Upper lobe of right lung (tissue), 1 donor: ENCODE measurements at places on chromosomes 6 and 20.
A peak's percentile ranks its signal among the peaks of the same experiment; 100 is the strongest.

DNA sequence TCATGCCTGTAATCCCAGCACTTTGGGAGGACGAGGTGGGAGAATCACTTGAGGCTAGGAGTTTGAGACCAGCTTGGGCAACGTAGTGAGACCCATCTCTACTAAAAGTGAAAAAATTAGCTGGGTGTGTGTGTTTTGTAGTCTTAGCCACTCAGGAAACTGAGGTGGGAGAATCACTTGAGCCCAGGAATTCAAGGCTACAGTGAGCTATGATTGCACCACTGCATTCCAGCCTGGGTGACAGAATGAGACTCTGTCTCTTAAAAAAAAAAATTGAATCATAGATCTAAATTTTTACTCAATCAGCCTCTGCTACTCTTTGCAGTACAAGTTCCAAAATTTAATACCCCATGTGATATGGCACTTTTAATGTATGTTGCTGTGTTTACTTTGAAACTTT is 121.6 kb downstream of the ARMC2 start:
- DNase-seq, result no peak

DNA sequence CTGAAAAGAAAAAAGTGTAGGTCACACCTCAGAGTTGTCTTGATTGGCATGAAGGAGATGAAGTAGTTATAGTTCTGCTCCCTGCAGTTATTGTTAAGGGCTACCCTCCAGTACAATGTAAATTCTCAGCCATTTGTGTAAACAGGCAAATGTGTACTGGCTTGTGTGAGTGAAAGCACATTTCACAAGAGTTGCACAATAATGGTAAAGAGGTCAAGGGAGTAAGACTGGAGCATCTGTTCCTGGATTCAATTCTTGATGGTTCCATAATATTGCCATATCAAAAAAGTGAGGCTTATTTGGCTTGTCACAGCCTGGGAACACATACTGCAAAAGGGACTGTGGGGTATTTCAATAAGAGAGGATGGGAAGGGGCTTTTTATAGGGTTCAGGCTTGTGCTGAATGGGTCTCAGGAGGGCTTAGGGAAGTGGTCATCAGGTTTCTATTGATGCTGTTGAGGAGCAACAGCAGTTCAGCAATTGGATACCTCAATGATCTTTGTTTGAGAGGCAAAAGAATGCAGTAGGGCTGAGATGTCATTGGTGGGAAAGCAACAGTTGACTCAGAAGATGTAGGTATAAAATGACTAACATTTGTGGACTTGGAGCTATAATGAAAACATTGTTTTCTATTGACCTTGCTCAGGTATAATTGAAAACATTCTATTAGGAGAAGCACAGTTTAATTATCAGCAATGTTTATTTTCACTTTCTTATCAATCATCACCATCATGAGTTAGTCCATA is 402.6 kb downstream of the BCKDHB start:
- DNase-seq, result no peak

DNA sequence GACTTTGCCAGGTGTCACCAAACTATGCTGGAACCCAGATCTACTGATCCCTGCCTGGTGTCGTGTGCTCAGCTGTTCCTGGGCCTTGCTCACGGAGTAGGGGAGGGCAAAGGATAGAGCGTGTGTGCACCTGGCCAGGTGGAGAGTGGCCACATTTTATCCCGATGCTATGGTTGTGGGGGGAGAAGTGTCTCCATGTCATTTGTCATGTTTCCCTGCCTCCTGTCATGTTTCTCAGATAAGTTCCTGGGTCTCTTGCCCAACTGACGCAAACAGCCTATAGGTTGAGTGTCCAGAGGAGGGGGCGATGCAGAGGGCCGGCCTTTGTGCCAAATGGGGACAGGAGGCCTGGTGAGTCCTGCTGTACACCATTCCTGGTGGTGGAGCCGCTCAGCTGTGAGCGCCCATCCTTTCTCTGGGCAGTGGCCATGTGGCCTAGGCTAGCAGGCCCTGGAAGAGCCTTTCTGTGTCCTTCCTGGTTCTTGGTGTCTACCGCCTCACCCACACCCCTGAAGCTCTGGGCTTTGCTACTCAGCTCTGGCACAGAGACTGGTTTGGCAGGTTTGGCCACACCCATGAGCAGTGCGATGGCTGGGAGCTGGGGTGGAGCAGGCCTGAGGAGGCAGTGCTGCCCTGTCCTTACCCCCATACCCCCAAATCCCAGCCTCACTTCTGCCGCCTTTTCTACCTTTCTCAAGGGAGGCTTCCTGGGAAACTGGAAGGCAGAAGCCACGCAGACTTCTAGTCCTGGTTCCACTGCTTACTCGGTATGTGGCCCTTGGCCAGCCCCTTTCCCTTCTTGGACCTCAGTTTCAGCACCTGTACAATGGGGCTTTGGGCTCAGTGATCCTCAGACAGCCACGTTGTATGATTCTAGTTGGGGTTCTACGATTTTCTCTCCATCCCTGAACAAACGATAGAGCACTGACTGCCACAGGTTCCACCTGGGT is 32.3 kb upstream of the EPB41L1 start:
- DNase-seq, result peak; percentile 90

GRCh38 chr20:1853473-1853872 is 41.7 kb upstream of the SIRPA start:
- DNase-seq, result no peak

- DNase-seq, result no peak
These were observed 45.9 kb downstream of the INSM1 start for GRCh38 chr20:20413810-20414281.

DNA sequence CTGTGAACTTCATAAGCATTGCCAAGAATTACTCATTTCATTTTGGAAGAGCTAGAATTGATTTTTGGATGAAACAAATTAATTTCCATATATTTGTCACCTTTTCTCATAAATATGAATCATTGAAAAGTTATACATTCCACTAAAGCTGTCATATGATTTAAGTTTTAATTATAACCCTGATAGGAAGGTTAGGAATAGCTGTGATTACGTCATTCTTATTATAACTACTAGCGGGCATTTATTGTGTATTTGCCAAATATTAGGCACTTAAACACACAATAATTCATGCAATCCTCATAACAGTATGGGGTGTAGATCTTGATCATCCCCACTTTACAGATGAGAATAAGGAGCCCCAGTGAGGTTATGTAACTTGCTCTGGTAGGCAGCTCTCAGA is 77.4 kb upstream of the ENPP5 start:
- no peak for DNase-seq

GRCh38 chr20:13111249-13111911 is 102.6 kb downstream of the SPTLC3 start:
- no peak for DNase-seq

DNA sequence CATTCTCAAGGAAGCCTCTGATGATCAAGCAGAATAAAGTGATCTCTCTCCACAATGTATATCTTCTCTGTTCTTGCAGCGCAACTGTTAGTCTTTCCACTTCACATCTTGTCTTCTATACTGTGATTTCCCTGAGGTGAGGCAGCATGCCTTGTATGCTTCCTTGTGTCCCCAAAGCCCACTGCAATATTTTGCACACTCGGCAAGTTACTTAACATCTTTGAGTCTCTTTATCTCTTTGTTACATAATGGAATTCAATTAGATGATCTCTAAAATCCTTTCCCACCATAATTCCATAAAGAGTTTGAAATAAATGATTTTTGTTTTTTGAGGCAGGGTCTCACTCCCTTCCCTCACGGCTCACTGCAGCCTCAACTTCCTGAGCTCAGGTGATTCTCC is 40.4 kb upstream of the ALDH8A1 start:
- no peak for DNase-seq

DNA sequence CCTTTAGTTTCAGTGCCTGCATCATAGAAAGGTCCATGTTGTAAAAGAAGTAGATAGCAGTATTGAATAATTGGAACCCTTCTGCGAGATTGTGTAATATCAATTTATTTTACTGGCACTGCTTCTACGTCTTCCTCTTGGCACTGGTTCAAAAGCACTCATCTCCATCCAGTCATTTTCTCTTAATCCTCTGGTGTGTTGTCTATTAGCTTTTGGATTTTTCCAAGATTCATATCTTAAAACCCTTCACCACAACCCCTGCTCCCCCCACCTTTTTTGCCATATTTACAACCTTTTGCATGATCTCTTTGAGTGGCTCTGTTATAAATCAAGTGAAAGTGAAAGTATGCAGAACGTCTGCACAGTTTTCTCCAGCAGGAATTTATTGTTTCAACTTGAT is 76.6 kb upstream of the HSF2 start:
- DNase-seq, result no peak

DNA sequence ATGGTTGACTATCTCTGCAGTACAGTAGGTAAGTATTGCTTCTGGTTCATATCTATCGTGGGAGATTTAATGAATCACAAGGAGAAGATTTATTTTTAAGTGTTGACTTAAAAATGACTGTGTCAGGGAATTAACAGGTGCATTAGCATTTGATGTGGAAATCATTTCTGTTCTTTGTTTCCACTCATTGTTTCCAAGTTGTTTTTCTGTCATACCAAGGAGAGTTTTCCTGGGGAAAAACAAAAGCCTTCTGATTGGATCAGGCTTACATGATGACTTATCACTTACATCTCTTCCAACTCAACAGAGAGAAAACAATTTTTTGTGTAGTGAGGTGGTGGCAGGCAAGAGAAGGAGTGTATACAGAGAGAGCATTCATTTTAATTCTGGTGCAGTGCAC is 686.4 kb downstream of the HTR1B start:
- DNase-seq, result no peak

- no peak for DNase-seq
These were observed 19.5 kb upstream of the RALGAPA2 start for GRCh38 chr20:20731945-20732296.

DNA sequence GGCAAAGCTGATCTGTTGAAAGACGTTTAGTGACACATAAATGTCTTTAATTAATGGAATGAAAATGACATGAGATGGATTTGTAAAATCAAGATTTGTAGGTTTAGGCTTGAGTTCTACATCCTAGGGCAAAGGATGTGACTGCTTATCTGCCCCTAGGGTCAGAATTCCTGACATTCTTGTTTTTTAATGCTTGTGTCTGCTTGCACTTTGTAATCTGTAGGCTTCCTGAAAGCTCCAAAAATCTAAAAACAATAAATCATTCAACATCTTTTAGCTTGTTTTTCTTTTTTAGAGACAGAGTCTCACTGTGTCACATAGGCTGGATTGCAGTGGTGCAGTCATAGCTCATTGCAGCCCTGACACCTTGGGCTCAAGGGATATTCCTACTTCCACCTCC is 107.9 kb upstream of the MLIP start:
- no peak for DNase-seq

DNA sequence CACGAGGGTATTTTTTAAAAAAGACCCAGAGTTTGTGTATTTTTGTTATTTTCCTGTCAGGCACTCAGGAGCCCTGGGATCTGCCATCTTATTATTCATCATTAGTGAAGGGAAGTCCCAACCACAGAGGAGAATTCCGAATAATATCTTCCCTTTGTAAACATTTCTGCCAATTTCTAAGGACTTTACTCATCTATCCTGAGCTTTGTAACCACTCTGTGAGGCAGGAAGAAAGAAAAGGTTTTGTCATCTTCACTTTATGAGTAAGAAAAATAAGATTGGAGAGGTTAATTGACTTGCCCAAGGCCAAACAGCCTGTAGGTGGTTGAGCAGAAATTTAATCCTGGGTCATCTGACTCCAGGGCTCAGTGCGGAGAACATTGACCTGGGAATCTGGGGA is 23.0 kb upstream of the IYD start:
- no peak for DNase-seq

GRCh38 chr6:66851930-66852329 is 1144.9 kb upstream of the EYS start:
- DNase-seq, result no peak

DNA sequence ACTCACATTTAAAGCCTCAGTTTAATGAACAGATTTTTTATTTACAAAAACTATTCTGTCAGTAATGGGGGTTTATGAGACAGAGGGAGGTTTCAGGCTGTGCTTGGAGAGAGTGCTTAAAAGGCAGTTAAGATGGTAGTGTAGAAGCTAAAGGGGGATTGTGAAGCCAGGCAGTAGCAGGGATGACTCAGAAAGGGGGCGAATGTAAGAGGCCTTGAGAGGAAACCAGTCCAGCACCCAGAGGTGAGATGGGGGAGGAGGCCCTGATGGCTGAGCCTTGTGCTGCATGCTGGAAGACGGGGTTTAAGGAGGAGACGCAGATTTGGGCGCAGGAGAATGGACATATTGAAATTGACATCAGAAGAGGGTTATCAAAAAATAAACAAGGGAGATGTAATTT is 6.6 kb upstream of the SERPINB9 start:
- peak; percentile 32 for DNase-seq

DNA sequence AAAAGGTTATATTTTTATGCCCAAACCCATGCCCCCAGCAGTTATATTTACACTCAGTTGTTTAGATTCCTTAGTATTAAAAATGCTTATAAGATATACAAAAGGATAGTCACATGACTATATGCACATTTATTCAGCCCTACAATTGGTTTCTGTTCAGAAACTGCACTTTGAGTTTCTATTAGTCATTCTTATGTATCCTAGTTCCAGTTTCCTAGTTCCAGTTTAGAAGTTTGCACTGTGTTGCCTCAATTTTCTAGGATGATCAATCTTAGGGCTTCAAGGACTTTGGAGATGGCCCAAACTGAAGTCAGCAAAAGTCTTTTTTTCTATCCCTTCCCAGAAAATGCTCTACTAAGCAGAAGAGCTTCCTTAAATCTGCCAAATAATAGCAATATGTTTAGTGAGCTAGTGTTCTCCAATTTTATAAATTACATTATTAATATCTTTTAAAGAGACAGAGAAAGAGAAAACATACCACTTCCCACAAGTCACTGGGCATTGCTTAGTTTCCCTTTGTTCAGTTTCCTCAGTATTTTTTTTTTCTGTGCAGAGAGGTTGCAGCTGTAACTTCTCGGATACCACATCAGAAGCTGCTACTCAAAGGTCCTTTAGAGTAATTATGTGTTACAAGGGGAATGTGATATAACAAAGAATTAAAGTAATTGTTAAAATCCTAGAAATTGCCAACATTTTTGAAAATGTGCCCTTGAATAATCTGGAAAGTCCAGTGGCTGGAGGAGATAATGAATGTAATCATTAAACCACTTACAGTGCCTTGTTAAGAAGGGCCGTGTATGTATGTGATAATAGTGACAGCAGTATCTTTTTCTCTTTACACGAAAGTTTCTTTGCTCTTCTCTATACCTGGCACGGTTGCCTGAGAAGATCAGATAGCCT is 138.8 kb downstream of the KHDRBS2 start:
- no peak for DNase-seq

DNA sequence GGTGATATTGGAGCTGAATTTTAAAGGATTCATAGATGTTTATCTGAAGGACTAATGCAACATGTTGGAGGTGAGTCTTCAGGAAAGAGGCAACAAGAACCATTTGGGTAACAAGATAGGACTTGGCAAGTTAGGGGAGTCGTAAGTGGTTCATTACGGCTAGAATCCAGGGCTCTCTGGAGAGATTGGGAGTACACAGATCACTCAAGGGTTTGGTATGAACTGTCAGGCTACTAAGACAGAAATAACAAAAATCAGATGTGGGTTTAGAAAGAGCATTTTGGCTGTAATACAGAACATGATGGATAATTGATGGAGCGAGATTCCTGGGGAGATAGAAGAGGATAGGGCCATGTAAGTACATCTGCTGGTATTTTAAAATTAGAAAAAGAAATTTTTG is 86.3 kb upstream of the ESR1 start:
- DNase-seq, result no peak

- no peak for DNase-seq
These were observed 29.8 kb downstream of the SNAI1 start for GRCh38 chr20:50012282-50013263.

- no peak for DNase-seq
These were observed 371.8 kb downstream of the MAFB start for GRCh38 chr20:40317156-40317790.

GRCh38 chr20:60648556-60648955 is 603.5 kb upstream of the CDH4 start:
- DNase-seq, result no peak
